ENCODE measurements at places on chromosomes 5 and 9. TPM values are rescaled to one million over a fixed set of nuclear protein-coding genes. Genes with fewer than 3 reads are reported as not detected.

SMIM33 gene
- 0.13 TPM for total RNA-seq

LCN1 gene
- not detected for total RNA-seq

STC2 gene
- total RNA-seq = 47.5 TPM

CCDC152 gene
- 4.0 TPM for total RNA-seq

BARX1 gene
- not detected for total RNA-seq

DRD1 gene
- total RNA-seq = not detected

INSYN2B gene
- 48.7 TPM for total RNA-seq

ADAMTS12 gene
- 0.27 TPM for total RNA-seq

CBY3 gene
- total RNA-seq = not detected
